ENCODE measurements at places on chromosomes 2 and 18. TPM values are rescaled to one million over a fixed set of nuclear protein-coding genes. Genes with fewer than 3 reads are reported as not detected.

C1QL2 gene
- not detected for total RNA-seq

IL1A gene
- total RNA-seq = 0.50 TPM

MDH1B gene
- total RNA-seq = 0.52 TPM

RND3 gene
- 28.3 TPM for total RNA-seq

MARCHF4 gene
- total RNA-seq = not detected

SERPINB10 gene
- total RNA-seq = 0.58 TPM

CRYGD gene
- total RNA-seq = not detected

LIMS4 gene
- 1.6 TPM for total RNA-seq

ANKRD29 gene
- 23.1 TPM for total RNA-seq

AOX1 gene
- 32.4 TPM for total RNA-seq

ARHGEF33 gene
- total RNA-seq = 1.2 TPM

EDAR gene
- 0.47 TPM for total RNA-seq

CDK5R2 gene
- not detected for total RNA-seq

STAMBP gene
- total RNA-seq = 40.5 TPM

IL36G gene
- not detected for total RNA-seq

MLPH gene
- total RNA-seq = 296 TPM

LYPD1 gene
- 2.5 TPM for total RNA-seq

RBKS gene
- total RNA-seq = 2.3 TPM

HES6 gene
- 7.6 TPM for total RNA-seq

C2orf76 gene
- 11.0 TPM for total RNA-seq

PID1 gene
- 47.8 TPM for total RNA-seq

PLCD4 gene
- 1.5 TPM for total RNA-seq

HDLBP gene
- total RNA-seq = 559 TPM

TDRD15 gene
- total RNA-seq = not detected

Data from left lung (tissue), 14 donors.